ENCODE measurements at places on chromosomes 1 and 21. TPM values are rescaled to one million over a fixed set of nuclear protein-coding genes. Genes with fewer than 3 reads are reported as not detected.

GRCh38 chr1:44484155-44484688 lies 79.2 kb downstream of the RNF220 start:
- no peak for DNase-seq

The KRTAP19-8 gene
- polyA plus RNA-seq = not detected

DNA sequence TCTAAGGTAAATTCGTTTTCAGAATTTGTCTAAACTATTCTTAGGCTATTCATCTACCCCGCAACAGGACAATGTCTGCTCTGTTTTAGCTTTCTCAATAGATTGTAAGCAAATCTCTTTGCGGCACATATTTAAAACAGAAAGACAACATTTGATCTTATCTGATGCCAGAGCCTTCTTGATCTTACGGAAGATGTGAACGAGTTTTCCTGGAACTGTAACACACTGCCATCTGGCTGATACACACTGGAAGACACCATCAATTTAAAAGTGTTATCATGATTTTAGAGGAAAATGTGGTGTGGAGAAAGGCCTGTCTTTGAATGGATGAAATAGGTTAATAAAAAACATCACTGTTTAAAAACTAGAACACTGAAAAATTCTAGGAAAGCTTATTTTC lies 36.1 kb downstream of the COA6 start:
- DNase-seq = no peak

GRCh38 chr1:53383136-53383870 lies 55.4 kb upstream of the LRP8 start:
- DNase-seq = no peak

- DNase-seq = no peak
Observed at GRCh38 chr1:174039027-174039426, 16.9 kb upstream of the RC3H1 start.

- DNase-seq = no peak
Observed at GRCh38 chr1:169499807-169500206, 14.1 kb upstream of the SLC19A2 start.

The MAN1C1 gene
- 13.9 TPM for polyA plus RNA-seq

DNA sequence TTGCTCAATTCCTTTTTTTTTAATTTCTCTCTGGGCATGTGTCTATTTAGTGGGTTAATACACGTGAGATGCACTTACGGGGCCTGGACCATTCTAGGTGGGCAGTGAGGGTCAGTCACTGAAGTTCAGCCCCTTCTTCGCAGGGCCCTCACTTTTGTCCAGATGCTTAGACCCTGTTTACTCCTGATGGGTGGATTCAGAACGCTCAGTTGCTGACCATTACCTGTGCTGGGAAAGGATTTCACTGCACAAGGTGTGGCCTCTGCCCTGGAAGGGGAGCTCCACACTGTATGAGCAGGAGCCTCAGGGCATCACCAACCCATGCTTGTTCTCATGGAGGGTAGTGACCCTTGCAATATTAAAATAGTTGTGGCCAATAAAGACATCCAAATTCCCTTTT lies 4.5 kb downstream of the PRAMEF12 start:
- no peak for DNase-seq
